ENCODE measurements at places on chromosomes 1 and 21.

DNA sequence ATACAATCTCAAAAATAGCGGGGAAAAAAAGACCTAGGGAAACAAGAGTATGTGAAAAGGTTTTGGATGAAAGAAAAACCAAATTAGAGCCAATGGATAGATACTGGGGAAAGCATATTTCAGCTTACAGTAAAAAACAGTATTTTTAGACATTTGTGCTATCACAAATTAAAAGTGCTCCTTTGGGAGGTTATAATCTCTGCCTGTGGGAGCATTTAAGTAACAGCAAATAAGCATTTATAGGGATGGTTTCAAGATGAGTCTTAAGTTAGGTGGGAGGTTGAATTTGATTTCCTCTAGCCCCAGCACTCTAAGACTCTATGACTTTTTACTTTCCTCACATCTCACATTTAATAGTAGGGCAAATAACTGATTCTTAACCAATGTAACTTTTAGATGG lies 79.6 kb upstream of the SLFNL1 start:
- DNase-seq: no peak

DNA sequence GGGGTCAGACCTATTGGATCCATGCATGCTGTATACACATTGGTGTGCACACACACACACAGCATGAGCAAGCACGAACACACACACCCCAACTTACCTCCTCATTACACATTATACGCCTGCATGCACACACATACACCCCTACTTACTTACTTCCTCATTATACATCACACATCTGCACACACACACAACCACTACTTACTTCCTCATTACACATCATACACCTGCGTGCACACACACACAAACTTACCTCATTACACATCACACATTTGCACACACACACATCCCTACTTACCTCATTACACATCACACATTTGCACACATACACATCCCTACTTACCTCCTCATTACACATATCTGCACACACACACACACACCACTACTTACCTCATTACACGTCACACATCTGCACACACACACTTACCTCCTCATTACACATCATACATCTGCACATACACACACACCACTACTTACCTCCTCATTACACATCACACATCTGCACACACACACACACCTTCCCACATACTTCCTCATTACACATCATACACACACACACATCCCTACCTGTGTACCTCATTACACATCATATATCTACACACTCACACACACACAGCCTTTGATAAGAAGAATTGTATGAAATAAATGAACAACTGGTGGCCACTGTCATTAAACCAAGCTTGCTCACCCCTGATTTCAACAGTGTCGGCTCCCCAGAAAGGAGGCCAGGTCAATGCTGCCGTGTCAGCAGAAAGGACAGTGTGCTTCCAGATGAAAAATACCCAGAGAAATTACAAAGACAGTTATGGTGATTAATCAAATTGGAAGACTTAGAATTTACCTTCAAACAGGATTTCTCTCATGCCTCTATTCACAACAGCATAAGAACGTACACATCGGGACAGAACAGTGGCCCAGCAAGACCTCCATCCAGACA lies 117.8 kb downstream of the SETD4 start:
- no peak for DNase-seq

GRCh38 chr21:29315131-29315749 lies 16.5 kb downstream of the BACH1 start:
- no peak for DNase-seq

GRCh38 chr1:57934745-57935144 lies 510.9 kb upstream of the DAB1 start:
- no peak for DNase-seq

- no peak for DNase-seq
These were observed 2.4 kb upstream of the ELF3 start for GRCh38 chr1:202007805-202008489.

DNA sequence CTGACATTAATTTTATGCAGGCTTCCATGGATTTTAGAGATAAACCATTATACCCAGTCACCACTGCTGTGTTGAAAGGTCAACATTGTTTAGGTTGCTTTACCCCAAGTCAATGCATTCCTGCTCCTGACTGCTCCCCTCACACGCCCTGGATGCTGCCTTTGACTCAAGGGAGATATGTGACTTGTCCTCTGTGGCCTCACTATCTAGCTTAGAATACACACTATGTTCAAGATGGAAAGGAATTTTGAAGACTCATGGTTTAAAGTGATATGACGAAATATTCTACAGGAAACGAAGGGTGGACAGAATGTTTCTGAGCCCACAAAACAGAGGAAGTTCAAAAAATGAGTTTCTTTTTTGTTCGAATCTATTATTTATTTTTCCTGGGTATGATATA lies 170.4 kb upstream of the NR5A2 start:
- DNase-seq: no peak

GRCh38 chr1:220575718-220576497 lies 48.0 kb downstream of the MARK1 start:
- DNase-seq: no peak

- no peak for DNase-seq
These were observed 40.8 kb upstream of the POFUT2 start for GRCh38 chr21:45328198-45329091.

- DNase-seq: no peak
These were observed 114.5 kb downstream of the DSCAM start for GRCh38 chr21:40732253-40733023.

- DNase-seq: peak; percentile 40
These were observed 37.6 kb downstream of the PIK3CD start for GRCh38 chr1:9689011-9689706.

- no peak for DNase-seq
These were observed 87.9 kb downstream of the VAV3 start for GRCh38 chr1:107877092-107877491.

DNA sequence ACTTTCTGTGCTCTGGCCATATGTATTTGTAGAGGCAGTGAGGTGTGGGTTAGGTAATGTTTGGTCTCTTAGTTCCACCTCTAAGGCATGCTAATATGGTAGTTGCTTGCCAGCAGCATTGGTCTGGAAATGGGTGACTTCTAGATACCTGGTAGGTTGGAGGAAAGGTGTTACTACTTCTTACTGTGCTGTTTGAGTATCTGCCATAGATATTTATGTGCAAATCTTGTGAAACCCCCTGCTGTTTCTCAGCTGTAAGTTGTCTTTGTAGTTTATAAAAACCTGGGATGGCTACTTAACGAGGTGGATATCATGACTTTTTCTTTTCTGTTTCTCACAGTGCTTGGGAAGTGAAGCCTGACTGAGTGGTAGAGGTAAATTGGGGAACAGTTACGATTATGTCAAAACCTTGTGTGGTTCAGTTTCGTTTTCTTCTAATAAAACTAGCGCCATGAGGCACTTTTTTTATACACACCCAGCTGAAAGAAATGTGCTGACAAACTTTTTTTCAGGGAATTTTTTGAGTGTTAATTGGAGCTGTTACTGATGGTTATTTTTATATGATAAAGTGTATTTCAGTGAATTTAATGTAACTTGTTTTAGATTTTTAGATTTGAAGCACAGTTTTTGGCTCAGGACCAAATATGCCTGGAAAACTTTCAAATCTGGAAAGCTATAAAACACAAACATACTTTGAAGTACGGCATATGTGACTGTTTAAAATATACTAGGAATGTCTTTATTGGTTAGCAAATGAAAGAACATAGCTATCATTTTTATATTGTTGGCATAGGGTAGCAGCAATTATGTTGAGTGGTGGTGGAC lies 42.1 kb downstream of the CAMSAP2 start:
- no peak for DNase-seq

GRCh38 chr1:23484253-23485001 lies 448 bp upstream of the ASAP3 start:
- peak; percentile 91 for DNase-seq

- no peak for DNase-seq
These were observed 35.8 kb downstream of the C1orf21 start for GRCh38 chr1:184422490-184423233.

DNA sequence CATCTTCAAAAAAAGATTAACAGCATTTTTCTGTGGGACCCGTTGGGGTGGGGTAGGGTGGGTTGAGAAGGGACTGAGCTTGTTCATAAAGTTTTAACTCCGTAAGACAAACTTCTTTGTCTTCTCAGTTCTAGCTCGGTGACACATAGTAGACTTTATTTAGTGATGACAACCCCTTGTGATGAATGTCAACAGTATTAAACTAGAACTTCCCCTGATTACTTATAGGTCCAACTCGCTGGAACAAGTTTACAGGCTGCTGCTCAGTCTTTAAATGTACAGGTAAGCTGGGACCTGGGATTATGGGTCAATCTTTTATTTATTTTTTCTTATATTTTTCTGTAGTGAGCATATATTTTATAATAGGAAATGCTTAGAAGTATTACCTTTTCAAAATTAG lies 148.4 kb downstream of the CD247 start:
- DNase-seq: no peak

DNA sequence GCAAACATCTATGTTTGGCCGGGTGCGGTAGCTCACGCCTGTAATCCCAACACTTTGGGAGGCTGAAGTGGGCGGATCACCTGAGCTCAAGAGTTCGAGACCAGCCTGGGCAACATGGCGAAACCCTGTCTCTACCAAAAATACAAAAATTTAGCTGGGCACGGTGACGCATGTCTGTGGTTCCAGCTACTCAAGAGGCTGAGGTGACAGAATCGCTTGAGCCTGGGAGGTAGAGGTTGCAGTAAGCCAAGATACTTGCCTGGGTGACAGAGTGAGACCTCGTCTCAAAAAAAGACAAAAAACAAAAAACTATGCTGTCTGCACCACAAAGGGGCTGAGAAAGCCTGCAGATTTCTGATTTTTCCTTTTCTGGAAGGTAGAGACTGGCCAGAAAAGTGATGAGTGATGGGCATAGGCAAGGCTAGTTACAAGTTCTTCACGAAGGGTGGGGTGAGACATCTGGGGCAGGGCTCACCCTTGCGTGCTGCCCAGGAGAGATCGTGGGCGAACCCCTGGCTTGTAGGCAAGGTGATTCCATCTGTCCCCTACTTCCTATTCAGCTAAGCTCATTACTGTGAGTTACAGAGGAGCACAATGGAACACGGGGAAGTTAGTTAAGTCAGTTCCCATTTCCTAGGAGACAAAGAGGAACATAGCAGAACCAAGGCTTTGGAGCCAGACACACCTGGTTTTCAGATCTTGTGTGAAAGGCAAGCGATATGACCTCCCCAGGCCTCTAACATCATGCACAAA lies 3.2 kb downstream of the SLC2A1 start:
- DNase-seq: no peak

- DNase-seq: no peak
These were observed 85.4 kb upstream of the KAZN start for GRCh38 chr1:14513111-14513510.

DNA sequence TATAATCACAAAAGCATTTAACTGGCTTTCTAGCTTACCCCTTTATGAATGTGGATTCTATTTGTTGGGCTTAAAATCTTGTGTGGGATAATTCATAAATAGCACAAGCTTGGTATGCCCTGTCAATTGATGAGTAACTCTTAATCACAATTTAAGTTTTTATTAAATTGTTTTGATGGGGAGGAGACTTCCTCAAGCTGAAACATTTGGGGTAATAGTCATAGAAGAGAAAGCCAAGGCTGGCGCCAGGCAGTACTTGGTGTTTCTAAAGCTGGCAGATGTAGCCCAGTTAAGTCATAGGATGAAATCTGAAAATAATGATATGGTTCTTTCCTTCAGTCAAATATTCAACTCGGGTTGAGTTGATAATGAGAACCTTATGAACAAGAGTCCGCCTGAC lies 167.2 kb downstream of the FMN2 start:
- DNase-seq: no peak

DNA sequence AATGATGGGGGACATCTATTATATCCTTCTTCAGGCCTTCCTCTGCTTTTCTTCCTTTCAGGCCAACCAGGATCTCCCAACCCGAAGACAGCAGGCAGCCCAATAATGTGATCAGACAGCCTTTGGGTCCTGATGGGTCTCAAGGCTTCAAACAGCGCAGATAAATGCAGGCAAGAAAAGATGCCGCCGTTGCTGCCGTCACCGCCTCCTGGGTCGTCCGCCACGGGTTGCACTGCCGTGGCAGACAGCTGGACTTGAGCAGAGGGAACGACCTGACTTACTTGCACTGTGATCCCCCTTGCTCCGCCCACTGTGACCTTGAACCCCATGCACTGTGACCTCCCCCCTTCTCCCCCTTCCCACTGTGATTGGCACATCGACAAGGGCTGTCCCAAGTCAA lies 27.9 kb downstream of the SZRD1 start:
- no peak for DNase-seq

GRCh38 chr1:231467986-231468385 lies 45.9 kb upstream of the EGLN1 start:
- no peak for DNase-seq

- no peak for DNase-seq
These were observed at the start of gene CDKN2C for GRCh38 chr1:50969611-50970508. TSS of gene CDKN2C (plus strand) at chr1:50970245. CDS start at chr1:50970369, 124 bp downstream.

- no peak for DNase-seq
These were observed 467.5 kb upstream of the CXADR start for GRCh38 chr21:17045214-17045853.

GRCh38 chr1:41174170-41174569 lies 67.9 kb downstream of the SCMH1 start:
- no peak for DNase-seq

DNA sequence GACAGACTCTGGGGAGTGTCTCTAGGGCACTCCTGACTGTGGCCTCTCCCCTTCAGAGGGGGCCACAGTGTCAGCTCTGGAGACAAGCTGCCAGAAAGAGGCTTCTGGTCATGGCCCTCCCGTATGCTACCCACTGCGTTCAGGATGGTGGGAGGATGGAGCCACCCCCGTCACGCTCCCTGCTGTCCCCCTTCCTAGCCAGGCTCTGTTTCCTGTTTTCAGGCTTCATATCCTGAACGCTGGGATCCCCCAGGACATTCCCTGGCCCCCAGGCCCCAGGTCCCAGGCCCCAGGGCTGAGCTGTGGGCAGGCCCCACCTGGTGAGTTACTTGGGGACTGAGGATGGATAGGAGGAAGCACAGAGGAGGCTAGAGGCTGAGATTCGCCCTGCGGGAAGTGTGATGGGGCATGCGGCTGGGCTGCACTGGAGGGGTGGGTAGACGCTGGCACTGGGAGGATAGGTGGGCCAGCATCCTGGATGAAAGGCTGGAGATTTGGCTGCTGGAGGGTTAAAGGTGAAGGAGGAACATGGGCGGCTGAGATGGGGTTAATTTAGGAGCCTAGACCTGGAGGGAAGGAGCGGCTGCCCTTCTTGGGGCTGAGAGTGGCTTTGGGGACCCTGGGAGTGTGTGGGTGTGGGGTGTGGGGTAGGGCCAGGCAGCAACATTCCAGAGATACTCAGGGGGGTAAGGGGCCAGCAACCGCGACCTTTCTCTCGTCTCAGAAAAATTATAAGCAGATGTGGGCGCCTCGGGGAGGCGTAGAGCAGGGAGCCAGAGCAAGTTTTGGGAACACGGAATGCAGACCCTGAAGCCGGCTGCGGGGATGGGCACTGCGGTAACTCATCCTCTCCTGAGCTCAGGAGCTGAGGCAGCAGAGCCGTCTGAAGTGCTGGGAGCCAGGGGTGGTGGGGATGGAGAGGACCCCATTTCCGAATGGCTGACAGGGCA lies 8.7 kb downstream of the PEAR1 start:
- DNase-seq: no peak

GRCh38 chr1:9639227-9639626 lies 12.3 kb upstream of the PIK3CD start:
- no peak for DNase-seq

Measured in activated naive CD4-positive, alpha-beta T cell (primary cell).